ENCODE measurements at places on chromosomes 4 and X. TPM values are rescaled to one million over a fixed set of nuclear protein-coding genes. Genes with fewer than 3 reads are reported as not detected.

GRCh38 chr4:5891563-5892322 is 1.1 kb downstream of the CRMP1 start:
- no peak for DNase-seq

GRCh38 chr4:80311130-80311529 is 24.4 kb upstream of the CFAP299 start:
- no peak for DNase-seq

DNA sequence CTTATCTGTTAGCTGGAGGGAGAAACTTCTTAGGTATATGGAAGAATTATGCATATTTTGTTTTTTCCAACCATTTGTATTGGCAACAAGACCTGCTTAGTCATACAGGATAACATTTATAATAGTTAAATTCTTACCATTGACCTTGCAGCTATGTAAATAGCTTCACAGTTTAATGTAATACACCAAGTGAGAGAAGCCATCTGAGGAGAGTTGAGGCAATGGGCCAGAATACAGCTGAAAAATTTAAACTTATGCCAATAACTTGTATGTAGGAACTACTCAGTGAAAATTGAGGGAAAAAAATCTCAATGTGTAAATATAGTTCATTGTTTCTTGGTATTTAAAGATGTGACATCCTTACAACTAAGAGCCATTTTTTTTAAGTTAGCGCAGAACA is 273.5 kb downstream of the DACH2 start:
- DNase-seq, result no peak

GRCh38 chr4:4574792-4575191 is 32.9 kb upstream of the STX18 start:
- DNase-seq, result no peak

DNA sequence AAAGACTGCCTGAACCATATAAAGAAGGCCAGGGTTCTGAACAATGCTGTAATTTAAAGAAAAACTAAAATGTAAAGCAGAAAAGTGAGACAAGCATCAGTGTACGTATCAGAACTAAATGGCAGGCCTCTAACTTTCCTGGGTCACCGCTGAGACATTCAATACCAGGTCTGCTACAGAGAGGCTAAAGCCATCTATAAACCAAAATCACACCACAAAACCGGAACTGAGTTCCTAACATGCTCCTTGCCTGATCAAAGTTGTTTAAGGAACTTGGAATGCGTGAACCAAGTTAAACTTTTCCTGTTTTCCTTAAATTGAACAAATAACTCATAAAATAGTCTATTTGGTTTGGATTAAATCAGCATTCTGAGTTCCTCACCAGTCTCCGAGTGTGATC is 55.3 kb upstream of the TECRL start:
- no peak for DNase-seq

- no peak for DNase-seq
These were observed 282.5 kb downstream of the ZIC3 start for GRCh38 chrX:137848266-137848905.

GRCh38 chrX:153494061-153494460 is 719 bp upstream of the BGN start:
- DNase-seq, result no peak

- DNase-seq, result peak; percentile 30
These were observed 39.8 kb upstream of the ASMTL start for GRCh38 chrX:1492421-1493012.

GRCh38 chr4:66182636-66183035 is 512.3 kb upstream of the EPHA5 start:
- DNase-seq, result no peak

Gene CXorf65
- total RNA-seq, result 57.6 TPM

Gene XAGE2
- not detected for total RNA-seq

Gene P2RY4
- not detected for total RNA-seq

Gene MAGEC2
- total RNA-seq, result not detected

Gene RNF150
- total RNA-seq, result not detected

Gene EFHC2
- total RNA-seq, result 1.8 TPM

All from CD8-positive, alpha-beta T cell (primary cell).